ENCODE measurements at places on chromosomes 13 and 19.

- H3K27me3 ChIP-seq = no peaks in the 10 kb centered on the region
- H3K36me3 ChIP-seq = peaks cover 4% of the 10 kb centered on the region
- peak overlapping the region; percentile 18 for H3K4me3 ChIP-seq
- peaks cover 4% of the 10 kb centered on the region for H3K4me1 ChIP-seq
- peak overlapping the region; percentile 29 for H3K27ac ChIP-seq
- DNase-seq = no peak
Observed at GRCh38 chr19:10885201-10886169, 14.1 kb downstream of the CARM1 start.

GRCh38 chr13:74190999-74191398 is 56.8 kb upstream of the KLF12 start:
- peaks cover 41% of the 10 kb centered on the region for H3K4me1 ChIP-seq
- H3K27ac ChIP-seq = peak overlapping the region; percentile 10
- no peak overlapping the region for H3K4me3 ChIP-seq
- H3K36me3 ChIP-seq = peaks cover 1% of the 10 kb centered on the region

DNA sequence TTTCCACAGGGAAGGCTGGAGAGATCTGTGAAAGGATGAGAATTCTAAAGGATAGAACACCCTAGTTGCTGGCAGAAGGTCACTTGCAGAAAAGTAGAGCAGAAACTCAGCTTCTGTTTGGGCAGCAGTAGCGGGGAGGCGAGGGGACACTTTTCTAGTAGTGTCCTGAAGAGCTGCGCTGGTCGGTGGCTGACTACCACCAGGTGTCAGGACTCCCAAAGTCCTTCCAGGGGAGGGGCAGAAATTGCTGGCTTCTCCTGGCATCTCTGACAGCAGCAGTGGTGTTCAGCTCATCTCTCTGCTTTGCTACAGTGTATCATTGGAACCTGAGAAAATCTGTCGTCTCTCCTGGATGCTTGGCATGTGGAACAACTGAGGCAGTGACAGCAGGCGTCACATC is 120.9 kb downstream of the ZDHHC20 start:
- no peak for DNase-seq
- no peak overlapping the region for H3K27ac ChIP-seq
- H3K4me3 ChIP-seq = no peak overlapping the region
- no peaks in the 10 kb centered on the region for H3K27me3 ChIP-seq
- H3K4me1 ChIP-seq = peaks cover 5% of the 10 kb centered on the region

GRCh38 chr13:85503797-85504196 is 295.4 kb downstream of the SLITRK6 start:
- H3K4me3 ChIP-seq = no peak overlapping the region
- DNase-seq = no peak
- no peaks in the 10 kb centered on the region for H3K27me3 ChIP-seq
- no peaks in the 10 kb centered on the region for H3K4me1 ChIP-seq
- H3K27ac ChIP-seq = no peak overlapping the region

DNA sequence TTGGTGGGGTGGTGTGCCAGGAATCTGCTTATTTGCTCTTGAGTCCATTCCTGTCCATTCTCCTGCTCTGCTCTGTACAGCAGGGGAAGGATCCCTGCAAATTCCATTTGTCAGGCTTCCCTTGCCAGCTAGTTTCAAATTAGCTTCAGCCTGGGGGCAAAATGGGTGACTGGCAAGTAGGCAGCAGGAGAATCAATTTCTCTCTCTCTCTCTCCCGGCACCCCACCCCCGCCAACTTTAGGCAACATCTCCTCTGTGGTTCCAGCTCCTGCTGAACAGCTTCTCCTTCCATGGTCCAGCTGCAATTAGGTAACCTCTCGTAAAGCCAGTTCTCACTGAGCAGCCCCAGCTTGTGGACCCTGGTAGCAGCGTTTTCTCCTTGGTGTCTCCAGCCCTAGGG is 6.7 kb upstream of the MYCBP2 start:
- no peak overlapping the region for H3K4me3 ChIP-seq
- H3K4me1 ChIP-seq = peaks cover 12% of the 10 kb centered on the region
- H3K36me3 ChIP-seq = no peaks in the 10 kb centered on the region

- no peaks in the 10 kb centered on the region for H3K36me3 ChIP-seq
- no peak overlapping the region for H3K27ac ChIP-seq
- no peak for DNase-seq
- H3K4me1 ChIP-seq = no peaks in the 10 kb centered on the region
- H3K27me3 ChIP-seq = no peaks in the 10 kb centered on the region
Observed at GRCh38 chr13:113090806-113091205, 14.8 kb upstream of the F7 start.

- no peak overlapping the region for H3K4me3 ChIP-seq
- peaks cover 15% of the 10 kb centered on the region for H3K36me3 ChIP-seq
- no peak overlapping the region for H3K27ac ChIP-seq
- peak; percentile 21 for DNase-seq
- H3K4me1 ChIP-seq = peaks cover 23% of the 10 kb centered on the region
Observed at GRCh38 chr19:18995804-18996241, 37.5 kb downstream of the SUGP2 start.

- no peaks in the 10 kb centered on the region for H3K36me3 ChIP-seq
- H3K4me1 ChIP-seq = peaks cover 3% of the 10 kb centered on the region
- DNase-seq = no peak
- no peak overlapping the region for H3K27ac ChIP-seq
- no peaks in the 10 kb centered on the region for H3K27me3 ChIP-seq
Observed at GRCh38 chr19:3893509-3894179, 13.2 kb downstream of the ATCAY start.

DNA sequence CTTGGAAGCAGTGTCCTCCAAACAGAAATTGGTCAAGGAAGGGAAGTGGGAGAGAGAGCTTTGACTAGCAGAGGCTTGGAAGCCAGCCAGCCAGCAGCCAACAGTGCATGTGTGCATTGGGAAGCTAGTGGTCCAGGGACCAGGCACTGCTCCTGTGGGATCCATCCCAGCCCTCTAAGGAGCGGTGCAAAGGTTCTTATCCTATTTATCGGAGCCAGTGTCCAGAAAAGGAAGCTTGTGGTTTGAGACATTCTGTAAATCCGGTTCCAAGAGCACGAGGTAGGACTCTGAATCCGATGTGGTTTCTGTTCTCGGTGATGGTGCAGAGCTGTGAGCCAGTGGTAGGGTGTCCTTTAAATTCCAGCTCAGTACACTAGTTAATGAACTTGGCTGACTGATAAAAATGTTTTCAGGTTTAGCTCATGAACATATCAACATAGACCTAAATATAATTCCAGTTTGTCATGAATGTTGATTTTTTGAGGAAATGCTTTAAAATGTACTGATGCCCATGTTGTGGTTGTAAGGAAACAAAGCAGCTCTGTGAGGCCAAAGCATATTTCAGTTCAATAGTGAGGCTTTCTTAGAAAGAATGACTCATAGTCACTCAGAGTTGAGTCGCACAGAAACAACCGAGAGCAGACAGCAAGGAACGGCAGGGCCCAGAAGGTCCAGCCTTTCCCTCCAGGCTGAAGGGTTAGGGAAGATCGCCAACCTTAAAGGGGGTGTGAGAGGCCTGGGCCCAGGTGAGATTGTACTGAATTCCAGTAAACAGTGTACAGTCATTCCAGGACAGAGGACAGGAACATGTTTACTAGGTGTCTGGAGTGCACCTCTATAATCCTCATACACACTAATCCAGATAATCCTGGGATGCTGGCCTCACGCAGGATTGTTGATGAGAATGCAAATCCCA is 21.5 kb upstream of the GARRE1 start:
- peak overlapping the region; percentile 29 for H3K4me3 ChIP-seq
- peak overlapping the region; percentile 86 for H3K27ac ChIP-seq
- DNase-seq = peak; percentile 36
- peaks cover 20% of the 10 kb centered on the region for H3K36me3 ChIP-seq
- peaks cover 19% of the 10 kb centered on the region for H3K4me1 ChIP-seq

- no peak for DNase-seq
- H3K27me3 ChIP-seq = peaks cover 25% of the 10 kb centered on the region
- H3K36me3 ChIP-seq = no peaks in the 10 kb centered on the region
- peaks cover 17% of the 10 kb centered on the region for H3K4me1 ChIP-seq
- H3K4me3 ChIP-seq = no peak overlapping the region
Observed at GRCh38 chr13:44648392-44649103, 72.4 kb upstream of the TSC22D1 start.

- no peak overlapping the region for H3K4me3 ChIP-seq
- H3K27me3 ChIP-seq = no peaks in the 10 kb centered on the region
- no peaks in the 10 kb centered on the region for H3K4me1 ChIP-seq
- H3K27ac ChIP-seq = no peak overlapping the region
- no peak for DNase-seq
Observed at GRCh38 chr13:85662186-85662585, 137.0 kb downstream of the SLITRK6 start.
